Posterior vena cava (tissue), 2 donors: ENCODE measurements at places on chromosomes 7 and 10. TPM values are rescaled to one million over a fixed set of nuclear protein-coding genes. Genes with fewer than 3 reads are reported as not detected.

Gene KCND2
- 3.5 TPM for total RNA-seq

Gene INSYN2A
- total RNA-seq, result 0.33 TPM

Gene KAZALD1
- 6.5 TPM for total RNA-seq

Gene FEZF1
- not detected for total RNA-seq

Gene EPO
- total RNA-seq, result not detected

Gene OPN1SW
- not detected for total RNA-seq

Gene UNC5B
- total RNA-seq, result 7.1 TPM

Gene PAX4
- total RNA-seq, result not detected

Gene GNGT1
- total RNA-seq, result not detected

Gene NOS3
- total RNA-seq, result 71.8 TPM

Gene TBX20
- total RNA-seq, result not detected

Gene PTPN20
- total RNA-seq, result 1.1 TPM

Gene ELFN1
- total RNA-seq, result 1.8 TPM

Gene ANKRD2
- total RNA-seq, result 1.1 TPM

Gene CDC14C
- not detected for total RNA-seq

Gene ZNF853
- 11.9 TPM for total RNA-seq

Gene TRPV5
- not detected for total RNA-seq

Gene MRLN
- total RNA-seq, result not detected

Gene NPFFR1
- total RNA-seq, result not detected

Gene PIK3CG
- total RNA-seq, result 7.0 TPM

Gene RBM20
- 2.0 TPM for total RNA-seq

Gene GRID2IP
- total RNA-seq, result not detected

Gene TSPAN12
- 7.5 TPM for total RNA-seq

Gene PNLIPRP3
- total RNA-seq, result not detected

Gene ZFAND4
- total RNA-seq, result 11.6 TPM

Gene FAM131B
- total RNA-seq, result 1.1 TPM

Gene GDF10
- 1.5 TPM for total RNA-seq

Gene ENO4
- not detected for total RNA-seq

Gene SEMA3E
- 1.9 TPM for total RNA-seq

Gene STEAP4
- 202 TPM for total RNA-seq

Gene GFRA1
- 16.4 TPM for total RNA-seq

Gene BMPR1A
- total RNA-seq, result 75.8 TPM

Gene HMX3
- not detected for total RNA-seq

Gene TMEM130
- total RNA-seq, result 1.6 TPM

Gene FANK1
- 3.0 TPM for total RNA-seq

Gene ITIH5
- total RNA-seq, result 33.6 TPM

Gene NSUN6
- total RNA-seq, result 10.1 TPM

Gene MUC3A
- total RNA-seq, result 0.52 TPM

Gene MKX
- total RNA-seq, result 31.1 TPM

Gene EN2
- 0.19 TPM for total RNA-seq

Gene VENTX
- 3.5 TPM for total RNA-seq

Gene SAMD9L
- 11.5 TPM for total RNA-seq

Gene SEC31B
- total RNA-seq, result 7.0 TPM

Gene GNA12
- 65.8 TPM for total RNA-seq

Gene NUTM2A
- 0.46 TPM for total RNA-seq

Gene SPDYE18
- not detected for total RNA-seq

Gene FAM237B
- total RNA-seq, result not detected

Gene RADIL
- 4.3 TPM for total RNA-seq

Gene HOXA13
- total RNA-seq, result not detected

Gene MMP21
- total RNA-seq, result 0.28 TPM

Gene LIPM
- not detected for total RNA-seq

Gene COL26A1
- not detected for total RNA-seq

Gene AKR1D1
- not detected for total RNA-seq

Gene SPDYE2B
- not detected for total RNA-seq

Gene VWDE
- 0.10 TPM for total RNA-seq
